Muscle of leg (tissue), 16 donors: ENCODE measurements at places on chromosomes 6 and 20. TPM values are rescaled to one million over a fixed set of nuclear protein-coding genes. Genes with fewer than 3 reads are reported as not detected.

The WFDC5 gene
- not detected for total RNA-seq

DNA sequence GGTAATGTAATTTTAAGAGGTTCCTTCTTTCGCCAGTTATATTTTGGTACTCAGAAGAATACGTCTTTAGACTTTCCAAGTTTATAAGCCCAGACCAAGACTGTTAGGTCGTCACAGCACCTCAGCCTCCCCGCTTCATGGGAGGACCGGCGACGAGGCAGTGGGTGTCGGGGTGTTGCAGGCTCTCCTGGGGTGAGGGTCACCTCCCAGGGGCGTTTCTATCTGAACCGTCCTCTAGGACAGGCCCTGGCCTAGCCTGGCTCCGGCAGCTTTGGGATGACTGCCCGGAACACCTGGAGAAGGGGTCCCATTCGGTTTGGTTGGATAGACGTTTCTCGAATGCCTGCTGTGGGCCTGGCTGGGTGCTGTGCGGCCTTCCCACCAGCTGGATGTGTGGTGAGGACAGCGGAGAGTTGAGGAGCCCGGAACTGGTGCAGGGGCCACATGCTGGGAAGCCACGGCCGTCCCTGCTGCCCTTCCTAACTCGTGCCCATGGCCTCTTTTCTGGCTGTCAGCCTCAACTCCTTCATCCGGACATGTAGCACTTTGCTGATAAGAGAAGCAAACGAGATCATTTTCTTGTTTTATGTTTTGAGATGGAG is 1.1 kb downstream of the OSBPL2 start:
- peaks cover 53% of the 10 kb centered on the region for H3K4me1 ChIP-seq
- H3K27me3 ChIP-seq: no peaks in the 10 kb centered on the region
- peaks cover 21% of the 10 kb centered on the region for H3K36me3 ChIP-seq

DNA sequence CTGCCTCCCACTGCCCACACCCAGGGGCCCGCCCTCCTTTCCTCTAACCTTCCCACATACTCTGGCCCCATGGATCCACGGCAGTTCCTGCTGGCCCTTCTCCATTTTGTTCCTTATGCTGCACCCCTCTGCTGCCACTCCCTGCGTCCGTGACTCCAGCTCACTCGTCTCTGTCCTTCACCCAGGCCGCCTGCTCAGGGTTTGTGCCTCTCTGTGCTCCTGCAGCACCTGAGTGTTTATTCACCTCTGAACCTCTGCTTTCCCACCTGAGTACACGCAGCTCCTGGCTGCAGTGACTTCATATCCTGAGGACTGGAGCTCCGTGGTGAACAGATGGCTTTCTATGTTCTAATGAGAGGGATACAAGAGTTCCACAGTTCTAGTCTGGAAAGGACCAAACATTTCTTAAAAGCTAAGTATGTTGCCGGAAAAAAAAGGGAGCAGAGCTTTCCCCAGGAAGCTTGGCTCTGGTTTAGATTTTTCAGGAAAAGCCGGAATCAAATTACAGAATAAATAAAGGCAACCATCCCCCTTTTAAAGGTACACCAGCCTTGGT is 1.5 kb upstream of the GNRH2 start:
- peaks cover 31% of the 10 kb centered on the region for H3K4me1 ChIP-seq
- peak; percentile 81 for DNase-seq
- H3K27ac ChIP-seq: peak overlapping the region; percentile 86
- H3K27me3 ChIP-seq: no peaks in the 10 kb centered on the region
- no peak overlapping the region for H3K4me3 ChIP-seq

DNA sequence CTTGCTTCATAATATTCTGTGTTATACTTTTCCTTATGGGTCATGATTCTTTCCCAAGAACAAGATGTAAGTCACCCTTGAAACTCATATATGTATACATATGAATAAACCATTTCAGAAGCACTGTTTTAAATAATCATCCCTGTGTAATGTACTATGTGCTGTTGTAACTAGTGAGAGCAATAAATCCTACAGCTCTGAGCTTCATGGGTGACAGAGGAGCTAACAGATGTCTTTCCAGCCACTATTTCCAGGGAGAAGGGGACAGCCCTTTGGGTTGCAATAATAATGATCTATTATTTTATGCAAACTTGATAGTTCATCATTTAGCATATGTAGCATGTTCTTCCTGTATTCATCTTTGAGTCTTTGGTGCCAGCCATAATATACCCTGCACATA is 342.8 kb downstream of the KIF16B start:
- no peak overlapping the region for H3K4me3 ChIP-seq
- H3K36me3 ChIP-seq: no peaks in the 10 kb centered on the region
- H3K27me3 ChIP-seq: no peaks in the 10 kb centered on the region
- no peak overlapping the region for H3K27ac ChIP-seq
- no peaks in the 10 kb centered on the region for H3K4me1 ChIP-seq

DNA sequence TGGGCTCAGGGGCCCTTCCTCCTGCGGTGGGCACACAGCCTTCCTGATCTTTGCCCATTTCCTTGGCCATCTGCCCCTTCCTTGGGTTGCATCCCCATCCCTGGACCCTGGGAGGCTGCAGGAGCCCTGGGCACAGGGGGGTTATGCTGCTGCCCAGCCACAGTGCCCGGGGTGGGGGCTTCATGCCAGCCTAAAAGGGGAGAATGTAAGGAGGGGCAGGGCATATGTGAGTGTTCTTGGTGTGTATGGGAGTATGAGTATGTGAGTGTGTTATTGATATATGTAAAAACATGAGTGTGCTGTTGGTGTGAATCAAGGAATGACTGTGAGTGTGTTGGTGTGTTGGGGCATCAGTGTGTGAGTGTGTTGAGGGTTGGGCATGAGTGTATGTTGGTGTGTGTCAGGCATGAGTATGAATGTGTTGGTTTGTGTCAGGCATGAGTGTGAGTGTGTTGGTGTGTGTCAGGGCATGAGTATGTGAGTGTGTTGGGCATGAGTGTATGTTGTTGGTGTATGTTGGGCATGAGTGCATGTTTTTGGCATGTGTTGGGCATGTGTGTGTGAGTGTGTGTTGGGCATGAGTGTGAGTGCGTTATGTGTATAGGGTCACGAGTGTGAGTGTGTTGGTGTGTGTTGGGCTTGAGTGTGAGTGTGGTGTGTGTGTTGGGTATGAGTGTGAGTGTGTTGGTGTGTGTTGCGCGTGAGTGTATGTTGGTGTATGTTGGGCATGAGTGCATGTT is 14.7 kb upstream of the CST8 start:
- no peaks in the 10 kb centered on the region for H3K36me3 ChIP-seq
- no peak overlapping the region for H3K4me3 ChIP-seq
- DNase-seq: no peak

DNA sequence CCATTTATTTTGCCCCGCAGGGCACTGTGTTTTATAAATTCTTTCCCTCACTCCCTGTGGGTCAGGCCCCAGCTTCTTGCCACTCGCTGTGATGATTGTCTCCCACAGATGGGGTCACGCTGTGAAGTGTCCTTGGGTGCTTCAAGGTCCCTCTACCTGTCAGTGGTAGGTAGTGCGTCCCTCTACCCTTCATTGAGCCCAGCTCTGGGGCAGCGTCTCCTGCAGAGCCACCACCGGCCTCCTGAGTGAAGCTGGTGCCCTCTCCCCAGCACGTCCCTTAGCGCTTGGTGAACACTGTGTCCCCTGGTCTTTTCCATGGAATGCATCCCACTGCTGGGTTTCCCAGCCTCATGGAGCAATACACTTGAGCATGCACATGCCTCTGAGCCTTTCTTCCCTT is 108.2 kb downstream of the NRN1 start:
- no peak overlapping the region for H3K4me3 ChIP-seq
- no peak for DNase-seq
- no peak overlapping the region for H3K27ac ChIP-seq
- no peaks in the 10 kb centered on the region for H3K4me1 ChIP-seq
- H3K36me3 ChIP-seq: no peaks in the 10 kb centered on the region

The MMP24 gene
- 0.27 TPM for total RNA-seq

The RAE1 gene
- 19.9 TPM for total RNA-seq

GRCh38 chr6:15574486-15574885 is 88.3 kb downstream of the DTNBP1 start:
- no peak overlapping the region for H3K27ac ChIP-seq
- H3K27me3 ChIP-seq: no peaks in the 10 kb centered on the region
- peaks cover 2% of the 10 kb centered on the region for H3K4me1 ChIP-seq
- no peak overlapping the region for H3K4me3 ChIP-seq
- DNase-seq: no peak

The PAK5 gene
- 0.04 TPM for total RNA-seq

GRCh38 chr6:150537491-150537890 is 62.2 kb upstream of the PLEKHG1 start:
- no peaks in the 10 kb centered on the region for H3K36me3 ChIP-seq
- DNase-seq: no peak
- H3K4me3 ChIP-seq: no peak overlapping the region
- H3K27ac ChIP-seq: peak overlapping the region; percentile 80
- H3K4me1 ChIP-seq: peaks cover 13% of the 10 kb centered on the region

- H3K36me3 ChIP-seq: peaks cover 20% of the 10 kb centered on the region
- peak overlapping the region; percentile 13 for H3K27ac ChIP-seq
- H3K4me3 ChIP-seq: no peak overlapping the region
- no peak for DNase-seq
Measured at GRCh38 chr6:36852481-36853147, 13.4 kb upstream of the CPNE5 start.

GRCh38 chr20:50915424-50915823 is 15.8 kb downstream of the ADNP start:
- H3K36me3 ChIP-seq: peaks cover 9% of the 10 kb centered on the region
- peaks cover 7% of the 10 kb centered on the region for H3K4me1 ChIP-seq
- peak; percentile 37 for DNase-seq
- H3K4me3 ChIP-seq: no peak overlapping the region

DNA sequence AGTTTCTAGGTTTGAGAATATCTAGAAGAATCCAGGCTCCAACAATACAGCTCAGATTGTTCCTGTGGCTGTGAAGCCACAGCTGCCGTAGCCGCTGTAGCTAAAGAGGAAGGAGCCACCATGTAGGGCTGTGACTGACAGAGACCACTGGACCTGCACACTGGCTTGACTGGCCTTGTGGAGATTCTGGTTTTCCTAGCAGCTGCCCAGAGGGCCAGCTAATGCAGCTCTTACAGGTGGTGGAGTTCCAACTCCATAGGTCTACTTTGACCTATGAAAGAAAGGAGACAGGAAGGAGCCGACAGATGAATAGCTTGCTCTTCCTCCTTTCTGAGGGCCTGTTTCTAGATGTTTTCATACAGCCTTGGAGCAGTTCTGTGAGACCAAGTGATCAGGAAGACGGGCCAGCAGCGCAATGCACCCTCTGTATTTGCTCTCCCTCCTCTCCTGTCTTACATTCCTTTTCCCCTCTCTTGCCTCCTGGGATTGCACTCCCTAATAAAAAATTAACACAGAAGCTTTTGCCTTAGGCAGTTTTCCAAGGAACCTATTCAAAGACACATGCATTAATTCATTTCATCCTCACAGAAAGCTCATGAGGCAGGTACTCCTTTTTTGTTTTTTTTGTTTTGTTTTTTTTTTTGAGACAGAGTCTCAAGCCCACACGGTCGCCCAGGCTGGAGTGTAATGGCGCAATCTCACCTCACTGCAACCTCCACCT is 51.8 kb upstream of the MYB start:
- no peak for DNase-seq
- no peaks in the 10 kb centered on the region for H3K27me3 ChIP-seq
- H3K4me1 ChIP-seq: no peaks in the 10 kb centered on the region
- no peaks in the 10 kb centered on the region for H3K36me3 ChIP-seq
- no peak overlapping the region for H3K4me3 ChIP-seq

The PCSK2 gene
- 0.27 TPM for total RNA-seq

The TUBB2B gene
- 63.7 TPM for total RNA-seq
